Umbilical cord (tissue), 2 donors: ENCODE measurements at places on chromosomes 11 and 22. TPM values are rescaled to one million over a fixed set of nuclear protein-coding genes. Genes with fewer than 3 reads are reported as not detected.
A peak's percentile ranks its signal among the peaks of the same experiment; 100 is the strongest.

Gene SCGB1C1
- total RNA-seq: not detected

Gene FAR1
- 54.7 TPM for total RNA-seq

Gene DSCAML1
- total RNA-seq: 1.4 TPM

Gene PKDREJ
- total RNA-seq: 2.4 TPM

Gene APOA4
- total RNA-seq: 3.4 TPM

Gene LGALS12
- total RNA-seq: 0.48 TPM

Gene APOL2
- 26.5 TPM for total RNA-seq

Gene ART1
- not detected for total RNA-seq

DNA sequence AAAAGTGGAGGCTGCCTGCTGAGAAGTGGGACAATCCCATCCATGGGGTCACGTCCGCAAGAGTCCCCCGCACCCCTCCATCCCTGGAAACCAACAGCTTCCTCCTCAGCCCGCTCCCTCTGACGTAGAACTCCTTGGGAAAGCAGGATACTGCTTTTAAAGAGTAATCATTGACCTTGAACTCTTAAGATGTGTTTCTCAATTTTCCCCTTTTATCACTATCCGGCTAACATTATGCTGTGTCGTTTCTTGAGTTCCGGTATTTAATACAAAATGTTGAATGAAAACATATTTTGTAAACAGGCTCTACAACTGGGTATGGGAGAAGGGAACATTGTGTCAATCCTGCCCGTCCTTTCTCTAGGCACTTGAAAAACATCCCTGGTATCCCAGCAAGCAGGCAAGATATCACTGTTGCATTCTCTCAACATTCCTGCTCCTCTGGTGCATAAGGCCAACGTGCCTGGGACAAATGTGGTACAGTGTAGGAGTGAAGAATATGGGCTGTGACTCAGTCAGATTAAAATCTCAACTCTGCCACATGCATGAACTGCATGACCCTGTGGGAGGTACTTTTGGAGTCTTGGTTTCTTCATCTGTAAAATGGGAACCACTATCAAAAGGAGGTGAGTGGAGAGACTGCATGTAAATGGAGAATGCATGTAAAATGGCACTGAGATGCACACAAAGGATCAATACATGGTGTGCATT lies 52.8 kb downstream of the WT1 start:
- DNase-seq: no peak

- no peak for DNase-seq
Measured at GRCh38 chr11:103849366-103849765, 187.1 kb upstream of the DDI1 start.

- no peak for DNase-seq
Measured at GRCh38 chr11:122625976-122626665, 29.4 kb upstream of the UBASH3B start.

GRCh38 chr11:74744277-74744676 lies 4.4 kb upstream of the RNF169 start:
- DNase-seq: no peak

DNA sequence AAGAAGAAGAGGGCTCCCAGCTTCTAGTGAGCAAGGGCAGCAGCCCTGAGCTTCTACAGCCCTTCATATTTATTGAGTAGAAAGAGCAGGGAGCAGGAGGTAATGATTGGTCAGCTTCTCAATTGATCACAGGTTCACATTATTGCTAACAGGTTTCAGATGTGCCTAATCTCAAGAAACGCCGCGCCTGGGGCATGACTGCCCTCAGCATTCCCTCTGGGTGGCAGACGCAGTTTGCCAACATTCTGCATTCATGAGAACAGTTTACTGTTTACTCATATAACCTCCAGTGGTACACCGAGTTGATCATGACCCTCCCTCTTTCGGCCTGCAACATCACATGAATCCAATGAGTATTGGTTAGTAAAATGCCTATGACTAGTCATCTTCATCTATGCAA lies 4.7 kb upstream of the ZNF74 start:
- no peak for DNase-seq

DNA sequence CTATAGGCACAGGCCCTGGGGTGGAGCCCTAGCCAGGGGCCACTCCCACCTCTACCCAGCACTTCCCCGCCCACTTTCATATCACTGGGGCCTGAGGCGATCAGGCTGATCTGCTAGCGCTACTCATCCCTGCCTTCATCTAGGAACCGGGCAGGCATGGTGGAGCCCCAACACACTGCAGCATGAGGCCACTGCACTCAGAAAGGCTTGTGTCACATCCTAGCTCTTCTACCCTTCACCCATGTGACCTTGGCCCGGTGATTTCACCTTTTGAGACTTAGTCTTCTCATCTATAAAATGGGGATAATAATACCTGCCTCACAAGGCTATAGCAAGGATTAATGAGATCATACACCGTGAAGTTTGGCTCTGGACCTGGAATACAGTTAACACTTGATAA lies 18.1 kb upstream of the GDPD5 start:
- DNase-seq: no peak

DNA sequence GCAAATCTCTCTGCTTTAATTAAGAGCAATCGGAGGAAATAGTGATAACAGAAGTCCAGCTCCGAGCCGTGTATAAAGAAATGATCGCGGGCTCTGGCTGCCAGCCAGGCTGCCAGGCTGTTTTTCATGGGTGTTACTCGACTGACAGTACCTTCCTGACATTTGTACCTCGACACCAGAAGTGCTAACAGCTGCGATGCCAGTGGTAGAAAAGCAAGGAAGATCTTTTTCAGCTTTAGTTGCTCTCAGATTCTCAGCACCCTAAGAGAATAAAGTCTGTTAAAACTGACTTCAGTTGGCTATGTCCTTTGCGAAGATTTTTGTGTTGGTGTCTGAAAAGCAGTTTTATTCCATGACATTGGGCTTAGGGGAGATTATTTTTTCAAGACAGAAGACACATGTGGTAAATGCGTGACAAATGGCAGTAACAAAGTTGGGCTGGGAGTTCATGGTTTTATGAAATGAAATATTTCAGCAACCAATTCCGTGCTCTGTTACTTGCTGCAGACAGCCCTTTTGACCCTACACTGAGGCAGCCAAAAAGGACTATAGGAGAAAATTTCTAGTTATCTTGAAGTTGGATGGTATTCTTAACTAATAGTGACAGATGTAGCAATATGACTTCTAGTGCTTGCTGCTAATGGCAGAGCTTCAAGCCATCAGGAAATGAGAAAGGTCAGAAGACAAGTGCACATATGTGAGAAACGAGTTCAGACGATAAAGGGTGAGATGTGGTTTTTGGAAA lies 296.2 kb downstream of the CNTN5 start:
- DNase-seq: peak; percentile 27

- DNase-seq: no peak
Measured at GRCh38 chr11:123493349-123494063, 63.4 kb downstream of the GRAMD1B start.

DNA sequence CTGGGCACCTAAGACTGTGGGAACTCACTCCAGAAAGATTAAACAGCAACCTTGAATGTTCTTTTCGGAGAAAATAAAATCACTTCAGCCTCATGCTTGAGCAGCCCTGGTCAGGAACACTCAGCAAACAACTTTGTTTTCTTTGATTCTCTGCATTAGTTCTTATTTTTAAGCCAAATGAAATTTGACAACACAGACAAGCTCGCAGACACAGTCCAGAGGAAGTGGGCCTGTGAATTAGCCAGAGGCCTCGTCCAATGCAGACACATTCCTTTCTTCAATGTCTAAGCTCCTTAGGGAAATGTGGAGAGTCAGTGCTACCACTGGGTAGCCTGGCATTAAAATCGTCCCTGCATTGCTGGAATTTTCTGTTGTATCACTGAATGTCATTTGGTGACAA lies 62.9 kb upstream of the CSNK2A3 start:
- peak; percentile 73 for DNase-seq

DNA sequence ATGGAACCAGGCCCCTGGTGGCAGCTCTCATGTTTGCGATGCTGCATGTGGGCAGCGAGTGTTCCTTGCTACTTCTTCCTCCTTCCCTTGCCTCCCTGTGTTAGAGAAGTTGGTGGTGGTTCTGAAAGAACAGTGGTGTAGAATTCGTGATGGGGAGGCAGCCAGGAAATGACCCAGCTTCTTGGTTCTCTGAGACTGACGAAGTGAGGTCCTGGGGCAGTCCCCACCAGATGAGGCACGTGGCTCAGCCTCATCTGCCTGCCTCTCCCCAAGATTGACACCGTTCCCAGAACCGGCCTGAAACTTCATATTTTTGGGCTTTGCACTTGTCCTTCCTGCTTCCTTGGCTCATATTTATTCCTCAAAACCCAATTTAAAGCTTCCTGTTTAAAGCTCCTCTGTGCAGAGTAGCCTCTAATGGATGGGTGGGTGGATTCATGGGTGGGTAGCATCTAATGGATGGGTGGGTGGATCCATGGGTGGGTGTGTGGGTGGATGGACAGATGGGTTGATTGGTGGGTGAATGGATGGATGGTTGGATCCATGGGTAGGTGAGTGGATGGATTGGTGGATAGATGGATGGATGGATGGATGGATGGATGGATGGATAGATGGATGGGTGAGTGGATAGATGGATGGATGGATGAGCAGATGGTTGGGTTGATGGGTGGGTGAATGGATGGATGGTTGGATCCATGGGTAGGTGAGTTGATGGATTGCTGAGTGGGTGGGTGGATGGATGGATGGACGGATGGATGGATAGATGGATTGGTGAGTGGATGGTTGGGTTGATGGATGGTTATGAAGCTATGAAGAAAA lies 77.3 kb upstream of the ATXN10 start:
- no peak for DNase-seq

- DNase-seq: no peak
Measured at GRCh38 chr11:17473071-17473744, 3.4 kb downstream of the ABCC8 start.

DNA sequence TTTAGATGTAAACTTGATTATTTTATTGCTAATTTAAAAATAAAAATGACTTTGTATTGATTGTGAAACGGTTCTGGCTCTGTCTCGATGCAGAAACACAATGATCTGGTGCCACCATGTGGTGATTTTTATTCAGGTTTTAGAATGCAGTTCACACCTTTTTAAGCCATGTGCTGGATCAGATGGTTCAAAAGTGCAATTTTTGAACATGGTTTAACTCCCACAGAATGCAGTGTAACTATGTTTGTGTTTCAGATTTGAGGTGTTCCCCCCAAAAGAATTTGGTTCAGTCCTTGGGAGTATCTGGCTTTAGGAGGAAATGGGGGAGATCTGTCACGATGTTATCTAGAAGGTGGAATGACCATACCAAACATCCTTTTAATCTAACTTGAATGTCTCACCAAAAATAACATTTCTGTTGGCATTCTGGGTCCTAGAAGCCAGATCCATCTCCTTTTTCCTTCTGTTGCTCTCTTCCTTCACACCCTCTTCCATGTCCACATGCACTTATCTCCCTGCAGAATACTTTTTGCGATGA lies 7.9 kb downstream of the MRPL16 start:
- DNase-seq: peak; percentile 58

- DNase-seq: peak; percentile 14
Measured at GRCh38 chr11:34866375-34866774, 49.8 kb downstream of the APIP start.

DNA sequence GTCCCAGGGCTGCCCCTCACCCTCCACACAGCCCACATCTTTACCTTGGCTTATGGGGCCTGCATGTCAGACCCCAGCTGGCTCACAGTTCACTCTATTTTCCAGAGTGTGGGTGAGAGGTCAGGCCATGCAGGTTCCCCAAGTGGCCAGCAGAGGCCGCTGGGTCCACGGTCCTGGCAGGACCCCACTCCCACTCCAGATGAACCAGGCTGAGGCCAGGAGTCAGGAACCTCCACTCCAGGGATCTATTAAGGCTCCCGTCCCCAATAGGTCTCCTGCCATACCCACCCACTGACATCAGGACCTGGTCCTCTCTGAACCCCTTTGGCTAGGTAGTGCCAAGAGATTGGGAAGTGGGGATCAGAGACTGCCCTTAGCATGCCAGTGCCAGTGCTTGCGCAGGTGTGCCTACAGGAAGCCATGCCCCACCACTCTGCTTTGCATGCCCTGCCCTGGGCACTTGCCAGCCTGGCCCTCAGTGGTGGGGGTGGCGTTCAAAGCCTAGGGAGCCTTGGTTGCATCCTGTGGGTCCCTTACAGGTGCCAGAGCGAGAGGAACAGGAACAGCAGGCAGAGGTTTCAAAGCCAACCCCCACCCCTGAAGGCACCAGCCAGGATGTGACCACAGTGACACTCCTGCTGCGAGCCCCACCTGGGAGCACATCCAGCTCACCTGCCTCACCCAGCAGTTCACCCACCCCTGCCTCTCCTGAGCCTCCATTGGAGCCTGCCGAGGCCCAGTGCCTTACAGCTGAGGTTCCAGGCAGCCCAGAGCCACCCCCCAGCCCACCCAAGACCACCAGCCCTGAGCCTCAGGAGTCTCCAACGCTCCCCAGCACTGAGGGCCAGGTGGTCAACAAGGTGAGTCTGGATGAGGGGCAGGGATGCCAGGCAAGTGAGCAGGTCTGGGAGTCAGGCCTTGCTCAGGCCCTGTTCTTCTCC lies 8.3 kb downstream of the SMTN start:
- DNase-seq: no peak

- no peak for DNase-seq
Measured at GRCh38 chr22:26552466-26552865, 37.5 kb downstream of the TPST2 start.

DNA sequence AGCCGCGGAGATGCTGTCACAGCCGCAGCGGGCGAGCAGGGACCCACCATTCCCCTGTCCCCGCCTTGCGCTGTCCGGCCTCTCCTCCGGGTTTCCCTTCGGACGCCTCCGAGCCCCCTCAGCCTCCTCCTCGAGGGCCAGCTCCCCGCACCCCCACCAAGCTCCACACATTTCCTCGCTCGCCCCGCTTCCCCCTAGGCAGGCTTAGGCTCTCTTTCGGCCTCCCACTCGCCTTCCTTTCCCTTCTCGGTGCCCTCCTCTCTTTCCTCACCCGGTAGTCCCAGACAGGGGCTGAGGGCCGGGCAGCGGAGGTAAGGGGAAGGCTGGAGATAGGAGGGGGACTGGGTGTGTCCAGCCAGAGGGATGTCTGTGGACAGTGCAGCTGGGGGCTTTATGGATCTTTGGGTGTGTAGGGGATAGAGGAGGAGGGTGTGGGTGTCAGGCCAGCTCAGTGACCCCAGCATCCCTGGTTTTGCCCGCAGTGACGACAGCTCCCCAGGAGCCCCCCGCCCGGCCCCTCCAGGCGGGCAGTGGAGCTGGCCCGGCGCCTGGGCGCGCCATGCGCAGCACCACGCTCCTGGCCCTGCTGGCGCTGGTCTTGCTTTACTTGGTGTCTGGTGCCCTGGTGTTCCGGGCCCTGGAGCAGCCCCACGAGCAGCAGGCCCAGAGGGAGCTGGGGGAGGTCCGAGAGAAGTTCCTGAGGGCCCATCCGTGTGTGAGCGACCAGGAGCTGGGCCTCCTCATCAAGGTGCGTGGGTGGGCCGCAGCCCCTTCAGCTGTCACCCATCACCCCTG lies 1.6 kb downstream of the KCNK4 start:
- DNase-seq: no peak
